ENCODE measurements at places on chromosomes 3 and 15. TPM values are rescaled to one million over a fixed set of nuclear protein-coding genes. Genes with fewer than 3 reads are reported as not detected.

Gene LNP1
- total RNA-seq, result 2.4 TPM

Gene ZBBX
- total RNA-seq, result not detected

Gene METTL6
- 14.4 TPM for total RNA-seq

Gene SLCO2A1
- 0.05 TPM for total RNA-seq

GRCh38 chr3:156674911-156675829 is 780 bp downstream of the TIPARP start:
- no peak for DNase-seq

DNA sequence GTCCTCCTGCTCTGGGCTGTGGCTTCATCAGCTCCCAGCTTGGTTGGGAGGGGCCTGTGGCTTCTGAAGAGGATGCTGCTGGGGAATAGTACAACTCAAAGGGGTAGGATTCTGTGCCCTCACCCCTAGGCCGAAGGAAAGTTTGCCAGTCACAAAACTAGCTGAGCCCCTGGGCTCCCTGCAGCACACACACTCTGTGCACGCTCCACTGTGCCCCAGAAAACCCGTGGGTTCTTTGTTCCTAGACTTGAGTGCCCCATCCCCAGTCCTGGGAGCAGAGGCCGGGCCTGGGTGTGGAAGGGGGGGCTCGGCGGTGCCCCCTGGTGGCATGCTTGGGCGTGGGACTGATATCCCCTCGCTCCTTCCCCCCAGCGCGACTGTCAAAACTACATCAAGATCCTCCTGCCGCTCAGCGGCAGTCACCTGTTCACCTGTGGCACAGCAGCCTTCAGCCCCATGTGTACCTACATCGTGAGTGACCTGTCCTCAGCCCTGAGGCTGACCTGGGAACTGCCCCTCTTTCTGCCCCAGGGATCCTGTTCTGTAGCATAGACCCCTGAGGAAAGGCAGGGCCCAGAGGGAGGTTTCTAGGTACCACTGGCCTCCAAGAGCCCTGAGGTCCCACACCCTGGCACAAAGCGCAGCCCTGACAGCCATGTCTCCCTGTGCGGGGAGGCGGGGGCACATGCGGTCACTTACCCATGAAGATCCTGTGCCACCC is 14.2 kb downstream of the CIB1 start:
- DNase-seq, result no peak

DNA sequence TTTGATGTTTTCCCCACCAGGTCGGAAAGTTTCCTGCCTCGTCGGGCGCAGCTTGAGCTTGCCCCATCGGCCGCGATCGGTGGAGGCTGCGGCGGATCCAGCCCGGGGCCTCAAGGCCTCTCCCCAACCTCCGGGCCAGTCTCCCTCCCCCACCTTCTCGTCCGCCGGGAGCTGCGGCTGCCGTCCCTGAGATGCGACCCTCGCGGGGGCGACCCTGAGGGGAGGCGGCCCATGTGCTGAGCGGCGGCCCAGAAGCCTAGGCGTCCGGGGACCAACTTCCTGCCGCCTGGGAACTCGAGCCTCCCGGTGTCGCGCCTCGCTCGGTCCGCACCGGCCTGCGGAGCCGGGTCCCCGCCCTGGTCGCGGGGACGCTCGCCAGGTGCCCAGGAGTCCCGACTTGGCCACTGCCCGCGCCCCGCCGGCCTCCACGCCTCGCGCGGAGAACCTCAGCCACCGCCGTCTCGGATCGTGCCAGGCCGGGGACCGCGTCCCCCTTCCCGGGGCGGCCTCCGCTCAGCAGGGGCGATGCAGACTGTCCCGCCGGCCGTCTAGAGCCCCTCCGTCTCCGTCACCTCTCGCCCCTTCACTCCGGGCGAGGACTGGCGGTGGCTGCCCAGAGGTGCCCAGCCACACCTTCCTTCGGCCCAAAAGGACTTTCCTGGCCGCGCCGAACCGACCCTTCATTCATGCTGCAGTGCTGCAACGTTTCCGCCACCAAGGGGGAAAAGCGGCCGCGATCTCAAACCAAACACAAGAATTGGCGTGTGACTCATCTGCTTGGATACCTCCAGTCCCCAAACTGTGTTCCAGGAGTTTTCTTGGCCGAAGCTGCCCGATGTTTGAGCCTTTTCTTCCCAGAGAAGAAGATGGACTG is 656 bp downstream of the SLMAP start:
- no peak for DNase-seq

DNA sequence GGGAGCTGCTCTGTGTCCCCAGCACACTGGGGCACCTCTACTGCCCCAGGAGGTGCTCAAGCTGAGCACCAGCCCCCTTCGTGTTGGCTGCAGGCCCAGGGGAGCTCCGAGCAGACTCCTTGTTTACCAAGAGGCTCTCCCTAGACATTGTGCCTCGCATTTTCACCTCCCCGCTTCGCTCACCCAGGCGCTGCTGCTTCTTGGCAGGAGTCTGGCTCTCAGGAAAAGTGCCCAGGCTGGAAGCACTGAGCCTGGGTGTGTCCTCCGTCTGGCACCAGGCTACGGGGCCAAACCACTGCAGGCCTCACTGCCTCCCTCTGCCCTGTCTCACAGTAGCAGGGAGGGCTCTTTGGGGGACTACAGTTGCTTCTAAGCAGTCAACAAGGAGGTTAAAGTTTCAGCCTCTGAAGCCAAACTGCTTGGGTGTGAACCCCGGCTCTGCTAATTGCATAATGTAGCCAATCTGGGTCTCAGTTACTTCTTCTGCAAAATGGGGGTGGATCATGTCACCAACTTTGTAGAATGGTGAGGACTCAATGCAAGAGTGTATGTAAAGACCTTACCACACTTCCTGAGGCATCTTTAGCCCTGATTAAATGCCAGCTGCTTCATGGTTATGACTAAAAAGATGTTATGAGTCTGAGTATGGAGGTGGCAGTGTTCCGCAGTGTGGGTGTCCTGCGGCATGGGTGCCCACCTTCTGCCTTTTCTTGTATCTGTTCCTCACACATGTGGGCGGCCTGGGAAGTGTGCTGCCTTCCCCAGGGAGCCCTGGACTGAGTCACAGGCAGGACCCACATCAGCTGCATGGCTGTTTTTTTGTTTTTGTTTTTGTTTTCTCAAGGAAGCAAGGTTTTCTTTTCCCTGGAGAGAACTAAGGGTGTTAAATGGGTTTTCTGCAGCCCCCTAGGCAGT is 88.9 kb downstream of the CLSTN2 start:
- DNase-seq, result no peak

DNA sequence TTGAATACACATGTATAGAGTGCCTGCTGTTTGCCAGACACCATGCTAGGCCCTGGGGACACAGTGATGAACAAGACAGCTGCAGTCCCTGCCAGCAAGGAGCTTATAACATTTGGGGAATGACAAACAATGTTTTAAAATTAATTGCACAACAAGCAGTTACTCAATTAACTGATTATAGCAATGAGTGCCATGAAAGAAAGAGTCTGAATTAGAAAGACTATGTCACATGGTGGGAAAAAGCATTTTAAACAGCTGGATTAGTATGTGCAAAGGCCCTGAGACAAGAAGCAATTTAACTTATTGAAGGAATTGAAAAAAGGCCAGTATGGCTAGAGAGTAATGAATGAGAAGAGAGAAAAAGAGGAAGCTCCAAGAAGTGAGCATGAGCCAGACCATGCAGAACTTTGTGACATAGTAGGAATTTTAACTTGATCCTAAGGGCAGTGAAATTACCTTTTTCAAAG is 64.5 kb upstream of the PLXNA1 start:
- DNase-seq, result no peak

DNA sequence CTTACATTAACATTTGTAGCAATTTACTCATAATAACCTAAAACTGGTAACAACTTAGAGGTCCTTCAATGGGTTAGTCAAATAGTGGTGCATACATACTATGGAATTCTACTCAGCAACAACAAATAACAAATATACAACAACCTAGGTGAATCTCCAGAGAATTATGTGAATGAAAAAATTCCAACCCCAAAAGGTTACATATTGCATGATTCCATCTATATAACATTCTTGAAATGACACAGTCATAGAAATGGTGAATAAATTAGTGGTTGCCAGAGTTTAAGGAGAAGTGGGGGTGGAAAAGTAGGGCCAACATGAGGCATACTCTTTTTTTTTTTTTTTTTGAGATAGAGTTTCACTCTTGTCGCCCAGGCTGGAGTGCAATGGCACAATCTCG is 12.7 kb upstream of the SNTN start:
- DNase-seq, result no peak

- DNase-seq, result peak; percentile 78
Measured at GRCh38 chr15:31488437-31489204, 162.0 kb downstream of the KLF13 start.

DNA sequence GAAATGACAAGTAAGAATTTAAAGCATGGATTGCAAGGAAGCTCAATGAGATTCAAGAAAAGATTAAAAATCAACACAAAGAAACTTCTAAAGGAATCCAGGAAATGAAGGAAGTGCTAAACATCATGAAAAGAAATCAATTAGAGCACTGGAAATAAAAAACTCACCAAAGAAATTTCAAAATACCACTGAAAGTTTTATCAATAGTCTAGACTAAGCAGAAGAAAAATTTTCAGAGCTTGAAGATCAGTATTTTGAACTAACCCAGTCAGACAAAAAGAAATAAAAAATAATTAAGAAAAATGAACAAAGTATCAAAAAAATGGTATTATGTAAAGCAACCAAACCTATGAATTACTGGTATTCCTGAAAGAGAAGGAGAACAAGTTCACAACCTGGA is 60.6 kb downstream of the FAM227B start:
- DNase-seq, result no peak

DNA sequence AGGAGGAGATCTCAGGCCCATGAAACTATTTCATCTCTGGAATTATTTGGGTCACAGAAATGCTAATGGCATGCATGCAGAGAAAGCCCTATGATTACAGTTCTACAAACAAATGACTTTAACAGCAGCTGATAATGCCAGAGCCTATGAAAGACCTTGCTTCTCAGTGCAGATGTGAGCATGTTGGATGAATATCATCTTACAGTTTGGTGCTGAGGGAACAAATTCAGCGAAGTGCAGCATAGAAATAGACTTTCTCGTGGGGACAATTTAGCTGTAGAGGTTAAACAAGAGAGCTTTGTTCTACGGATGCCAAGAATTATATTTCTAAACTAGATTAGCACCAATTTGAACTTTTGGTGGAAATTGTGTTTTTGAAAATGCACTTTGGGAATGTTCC is 27.7 kb downstream of the PTX3 start:
- DNase-seq, result no peak

- no peak for DNase-seq
Measured at GRCh38 chr3:84008623-84009022, 950.2 kb upstream of the CADM2 start.

GRCh38 chr3:182726258-182727142 is 66.8 kb upstream of the ATP11B start:
- no peak for DNase-seq

GRCh38 chr15:98730860-98731711 is 82.7 kb downstream of the IGF1R start:
- DNase-seq, result no peak

DNA sequence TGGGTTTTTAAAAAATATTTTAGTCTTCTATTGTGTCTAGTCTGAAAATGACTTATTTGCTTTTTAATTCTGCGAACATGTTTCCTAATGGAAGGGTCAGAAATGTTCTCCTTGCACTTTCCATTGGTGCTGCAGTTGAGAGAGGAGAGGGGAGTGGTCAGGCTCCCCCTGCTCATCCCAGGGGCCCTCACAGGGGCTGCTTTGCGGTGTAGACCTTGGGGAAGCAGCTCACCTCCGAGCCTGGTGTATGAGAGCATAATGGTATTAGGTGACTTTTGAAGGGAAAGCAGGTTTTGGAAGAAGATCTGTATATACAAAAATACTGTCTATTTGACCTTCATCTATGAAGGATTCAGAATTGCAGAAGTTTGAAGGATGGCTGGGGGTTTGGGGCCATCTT is 28.3 kb downstream of the APBA2 start:
- DNase-seq, result no peak

Measured in GM12878 (cell line).